ENCODE measurements at places on chromosomes 7 and 10.
A peak's percentile ranks its signal among the peaks of the same experiment; 100 is the strongest.

- peak; percentile 97 for DNase-seq
These were observed 553 bp upstream of the YWHAG start for GRCh38 chr7:76359111-76359977.

- DNase-seq = no peak
These were observed 32.6 kb upstream of the GPAM start for GRCh38 chr10:112216151-112216550.

GRCh38 chr7:42409296-42409695, 172.3 kb upstream of the GLI3 start:
- DNase-seq = no peak

DNA sequence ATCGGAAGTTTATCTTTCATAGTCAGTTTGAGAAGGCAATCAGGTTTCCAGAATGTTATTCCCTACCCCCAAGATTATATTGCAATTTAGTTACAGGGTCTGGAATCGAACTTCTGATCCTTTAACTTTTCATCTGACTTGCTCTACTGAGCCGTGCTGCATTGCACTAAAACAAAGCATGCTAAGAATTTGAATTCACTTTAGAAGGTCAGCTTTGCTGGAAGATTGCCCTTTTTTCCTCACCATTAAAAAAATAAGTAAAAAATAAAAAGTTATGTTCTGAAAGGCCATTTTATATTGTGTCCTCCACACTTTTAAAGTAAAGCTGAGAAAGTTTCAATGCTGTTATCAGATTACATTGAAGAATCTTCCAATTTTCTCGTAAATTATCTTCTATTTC, 388.8 kb upstream of the PHF14 start:
- DNase-seq = no peak
